Fibroblast of gingiva (primary cell): ENCODE measurements at places on chromosomes 16 and 17.
A peak's percentile ranks its signal among the peaks of the same experiment; 100 is the strongest.

DNA sequence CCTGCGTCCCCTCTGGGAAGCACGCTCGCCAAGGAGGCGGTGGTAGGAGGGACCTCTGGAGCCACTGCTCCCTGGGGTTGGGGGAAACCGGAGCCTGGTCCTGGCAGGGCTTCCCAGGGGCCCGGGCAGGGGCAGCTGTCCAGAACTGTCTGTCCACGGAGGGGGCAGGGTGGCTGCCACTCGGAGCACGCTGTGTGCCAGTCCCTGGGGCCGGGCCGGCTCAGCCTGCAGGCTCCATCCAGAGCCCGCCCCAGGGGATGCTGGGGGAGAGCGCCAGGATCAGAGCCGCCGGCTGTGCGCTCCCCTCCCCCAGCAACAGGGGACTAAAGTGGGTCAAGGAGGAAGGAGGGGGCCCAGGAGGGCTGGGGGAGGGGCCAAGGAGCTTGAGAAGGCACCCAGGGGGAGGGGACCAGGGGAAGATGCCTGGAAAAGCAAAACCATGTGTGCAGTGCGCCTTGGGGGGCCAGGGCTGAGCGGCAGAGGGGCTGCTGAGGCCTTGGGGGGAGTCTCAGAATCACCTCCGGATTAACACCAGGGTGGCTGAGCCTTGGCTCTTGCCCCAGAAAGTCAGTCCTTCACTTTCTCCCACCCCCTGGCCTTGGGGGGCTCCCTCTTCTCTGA is 21.3 kb downstream of the ZNF423 start:
- DNase-seq = no peak

DNA sequence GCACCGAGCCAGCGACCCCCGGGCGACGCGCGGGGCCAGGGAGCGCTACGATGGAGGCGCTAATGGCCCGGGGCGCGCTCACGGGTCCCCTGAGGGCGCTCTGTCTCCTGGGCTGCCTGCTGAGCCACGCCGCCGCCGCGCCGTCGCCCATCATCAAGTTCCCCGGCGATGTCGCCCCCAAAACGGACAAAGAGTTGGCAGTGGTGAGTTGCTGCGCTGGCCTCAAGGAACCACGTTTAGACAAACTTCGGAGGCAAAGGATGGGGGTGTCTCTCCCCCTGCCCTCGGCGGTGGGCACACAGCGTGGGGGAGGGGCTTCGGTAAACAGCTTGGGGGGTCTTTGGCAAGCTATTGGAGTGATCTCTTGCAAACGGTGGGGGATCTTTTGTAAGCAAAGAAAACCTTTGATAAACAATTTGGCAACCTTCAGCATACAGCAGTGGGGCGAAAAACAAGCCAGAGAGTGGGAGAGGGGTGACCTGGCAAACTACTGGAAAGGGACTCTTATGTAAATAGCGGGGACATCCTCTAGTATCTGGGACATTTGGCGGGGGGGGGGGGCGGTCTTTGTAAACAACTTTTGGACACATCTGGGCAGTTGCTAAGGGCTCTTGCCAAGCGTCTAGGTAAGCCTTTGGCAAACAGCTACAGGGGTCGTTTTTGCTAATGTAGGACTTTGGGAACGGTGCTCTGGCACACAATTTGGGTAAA is 587 bp downstream of the MMP2 start:
- DNase-seq = no peak

DNA sequence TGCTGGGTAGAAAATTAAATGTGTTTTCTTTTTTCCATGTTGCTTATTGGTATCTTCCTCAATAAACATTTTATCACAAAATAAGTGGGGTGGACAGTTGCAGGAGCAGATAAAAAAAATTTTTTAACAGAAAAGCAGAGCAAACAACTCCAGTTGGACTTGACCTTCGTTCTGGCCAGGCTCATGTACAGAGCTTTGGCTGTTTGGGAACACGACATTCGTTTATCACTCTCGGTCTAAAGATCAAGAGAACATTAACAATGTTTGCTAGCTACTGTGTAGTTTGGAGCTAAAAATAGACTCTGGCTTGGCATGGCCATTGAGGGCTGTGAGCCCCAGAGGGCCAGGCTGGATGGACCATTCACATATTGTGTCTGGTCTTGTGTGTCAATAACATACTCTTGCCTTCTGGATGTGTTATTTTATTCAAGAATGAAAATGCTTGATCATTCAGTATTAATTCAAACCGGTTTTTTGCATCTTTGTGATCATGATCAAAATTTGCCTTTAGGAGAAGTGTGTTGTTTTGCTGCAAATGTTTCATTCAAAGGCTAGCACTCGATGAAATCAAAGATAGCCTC is 56.6 kb downstream of the TMEM186 start:
- no peak for DNase-seq

DNA sequence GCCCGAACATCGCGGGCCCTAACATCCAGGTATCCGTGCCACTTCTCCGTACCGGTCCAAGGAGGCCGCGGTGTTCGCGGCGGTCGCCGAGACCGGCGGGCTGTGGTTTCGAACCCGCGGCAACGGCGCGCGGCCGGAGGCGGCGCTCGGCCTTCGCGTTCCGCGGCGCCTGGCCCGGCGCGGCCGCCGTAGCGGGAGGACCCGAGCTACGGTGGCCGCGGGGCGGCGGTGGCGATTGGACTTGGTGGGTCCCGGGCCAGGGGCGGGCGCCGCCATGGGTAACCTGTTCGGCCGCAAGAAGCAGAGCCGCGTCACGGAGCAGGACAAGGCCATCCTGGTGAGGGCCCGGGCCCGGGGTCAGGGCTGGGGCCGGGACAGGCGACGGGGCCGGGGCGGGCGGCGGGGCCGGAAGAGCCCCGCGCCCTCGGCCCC is at the start of gene CHMP6:
CHMP6 (plus strand) TSS at position 197 of the 432 bp plus-strand sequence; CDS start at position 275, 78 bp downstream.
- DNase-seq = peak; percentile 78

DNA sequence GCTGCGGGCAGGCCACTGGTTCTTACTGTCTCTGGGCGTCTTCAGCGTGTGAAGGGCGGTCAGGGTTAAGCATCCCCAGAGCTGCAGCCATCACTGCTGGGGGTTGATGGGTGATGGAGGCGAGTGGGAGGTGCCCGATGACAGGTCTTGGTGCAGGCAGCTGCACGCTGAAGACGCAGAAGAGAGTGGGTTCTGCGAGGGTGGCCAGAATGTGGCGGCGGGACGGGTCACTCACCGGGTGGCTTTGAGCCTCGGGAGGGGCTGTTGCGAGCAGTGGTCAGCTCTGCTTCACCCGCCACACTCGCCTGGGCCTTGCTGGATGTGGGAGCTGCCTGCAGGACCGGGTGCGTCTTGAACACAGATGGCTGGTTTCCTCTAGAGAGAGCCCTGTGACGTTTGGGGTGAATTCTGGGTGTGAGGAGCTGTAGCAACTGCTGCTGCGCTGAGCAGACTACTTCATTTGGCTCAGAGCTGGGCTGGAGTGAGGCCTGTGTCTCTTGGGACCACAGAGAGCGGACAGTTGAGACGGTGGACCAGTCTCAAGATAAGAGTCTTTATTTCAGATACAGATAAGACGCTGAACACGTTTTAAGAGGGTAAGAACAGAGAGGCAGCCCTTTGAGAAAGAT is 44.6 kb upstream of the ZNF750 start:
- no peak for DNase-seq

- no peak for DNase-seq
Measured at GRCh38 chr16:85326794-85327181, 214.5 kb upstream of the CIBAR2 start.

- DNase-seq = peak; percentile 93
Measured at GRCh38 chr17:21282231-21282630, 2.3 kb upstream of the MAP2K3 start.

DNA sequence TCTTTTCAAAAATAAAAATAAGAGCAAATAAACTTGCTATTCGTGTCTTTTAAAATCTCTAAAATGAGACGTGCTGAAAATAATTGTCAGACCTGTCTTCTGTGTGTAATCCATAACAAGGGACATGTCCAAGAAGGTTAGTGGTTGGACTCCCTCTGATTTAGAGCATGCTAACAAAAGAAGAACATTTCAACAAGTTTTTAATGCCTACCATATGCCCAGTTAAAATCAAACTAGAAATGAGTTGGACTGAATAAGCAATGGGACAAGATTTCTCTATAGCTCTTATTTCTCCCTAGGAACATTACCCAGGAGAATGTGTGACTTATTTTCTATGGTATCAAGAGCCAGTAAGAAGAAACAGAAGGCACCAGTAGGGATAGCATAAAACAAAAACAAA is 689.7 kb upstream of the SOX9 start:
- peak; percentile 44 for DNase-seq

- DNase-seq = peak; percentile 10
Measured at GRCh38 chr16:23155445-23156049, 6.3 kb upstream of the USP31 start.

GRCh38 chr17:56762144-56762543 is 71.6 kb downstream of the C17orf67 start:
- DNase-seq = no peak

DNA sequence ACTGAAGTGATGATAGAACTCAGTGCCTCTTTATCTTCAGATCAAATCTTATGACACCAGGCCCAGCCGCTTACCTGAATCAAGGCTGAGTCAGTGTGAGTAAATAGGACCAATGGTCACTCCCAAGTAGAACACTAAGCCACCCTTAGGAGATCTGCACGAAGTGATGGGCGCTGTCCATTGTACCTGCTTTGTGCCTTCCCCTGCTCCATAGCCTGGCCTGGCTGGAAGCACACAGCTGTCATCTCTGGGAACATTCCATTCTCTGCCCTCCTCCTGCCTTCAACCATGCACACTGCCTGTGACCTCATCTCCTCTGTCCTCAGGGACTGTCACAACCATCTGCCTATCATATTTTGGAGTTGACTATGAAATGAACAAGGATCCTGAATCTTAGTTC is 279.5 kb upstream of the ASIC2 start:
- DNase-seq = no peak

DNA sequence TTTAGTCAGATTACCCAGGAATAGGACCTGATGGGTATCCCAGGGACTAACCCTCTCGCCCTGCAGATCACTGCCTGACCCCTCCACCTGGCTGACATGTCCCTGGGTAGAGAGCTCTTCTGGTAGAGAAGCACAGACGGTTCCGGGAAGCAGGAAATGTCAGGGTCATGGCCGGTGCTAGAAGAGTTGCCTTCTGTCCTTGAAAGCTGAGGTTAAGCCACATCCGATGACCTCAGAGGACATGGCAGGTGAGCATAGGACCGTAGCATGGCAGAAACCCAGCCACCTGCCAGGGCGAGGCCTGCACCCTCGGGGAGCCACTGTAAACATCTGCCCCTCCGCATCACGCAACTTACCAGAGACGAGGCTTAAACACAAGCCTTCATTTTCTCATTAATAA is 483.7 kb downstream of the SOX9 start:
- no peak for DNase-seq

- no peak for DNase-seq
Measured at GRCh38 chr17:79844869-79845600, 5.8 kb upstream of the CBX4 start.

DNA sequence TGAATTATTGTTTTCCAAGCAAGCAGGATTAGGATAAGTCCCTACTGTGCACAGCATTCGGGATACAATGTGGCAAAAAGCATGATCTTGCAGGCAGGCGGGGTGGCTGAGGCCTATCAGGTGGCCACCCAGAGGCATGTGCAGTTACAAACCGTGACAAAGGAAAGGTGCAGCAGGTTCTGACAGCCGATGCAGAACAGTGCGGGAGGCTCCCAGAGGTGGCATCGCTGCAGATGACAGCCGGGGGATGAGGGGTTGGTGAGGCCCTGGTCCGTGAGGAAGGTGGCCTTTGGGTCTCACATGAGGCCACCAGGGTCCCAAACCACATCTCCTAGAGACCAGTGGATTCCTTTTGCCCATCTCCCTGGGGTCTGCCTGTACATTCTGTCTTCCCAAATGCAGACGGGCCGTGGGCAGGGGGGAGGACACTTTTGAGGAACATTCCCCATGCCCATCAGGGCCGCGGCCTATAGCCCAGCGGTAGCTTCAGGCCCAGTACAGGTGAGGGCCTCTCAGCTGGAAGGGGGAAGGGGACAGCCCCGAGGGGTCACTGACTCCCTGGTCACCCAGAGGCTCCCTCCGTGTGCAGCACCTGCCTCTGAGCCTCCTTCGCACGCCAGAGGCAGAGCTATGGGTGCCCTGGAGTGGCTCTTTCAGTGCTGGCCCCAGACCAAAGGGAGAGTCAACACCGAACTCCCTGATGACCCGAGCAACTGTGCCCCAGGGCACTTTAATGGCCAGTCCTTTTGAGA is 85.1 kb downstream of the SOCS1 start:
- no peak for DNase-seq

DNA sequence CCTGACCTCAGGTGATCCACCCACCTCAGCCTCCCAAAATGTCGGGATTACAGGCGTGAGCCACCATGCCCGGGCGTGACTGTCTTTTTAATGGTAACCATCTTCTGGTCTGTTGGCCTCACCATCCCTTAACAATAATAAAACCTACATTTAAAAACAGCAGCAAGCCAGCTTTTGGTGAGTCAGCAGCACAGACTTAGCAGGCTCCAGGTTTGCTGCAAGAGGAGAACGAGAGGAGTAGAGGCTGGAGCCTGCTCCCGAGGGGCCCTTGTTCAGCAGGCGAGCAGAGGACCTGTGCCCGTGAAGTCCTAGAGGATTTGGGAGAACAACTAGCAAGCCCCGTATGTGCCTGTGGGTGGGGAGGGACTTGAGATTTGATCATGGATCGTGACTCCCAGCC is 35.7 kb downstream of the MYH13 start:
- DNase-seq = no peak

GRCh38 chr17:29885031-29885640 is 44.9 kb downstream of the SSH2 start:
- no peak for DNase-seq

- peak; percentile 96 for DNase-seq
Measured at GRCh38 chr17:32349854-32350665, at the start of gene ZNF207. TSS of gene ZNF207 (plus strand) at chr17:32350157. CDS start at chr17:32350286, 129 bp downstream.

- DNase-seq = no peak
Measured at GRCh38 chr17:29449865-29450671, 59.9 kb downstream of the TAOK1 start.

GRCh38 chr16:52597772-52598483 is 51.0 kb upstream of the TOX3 start:
- DNase-seq = no peak

GRCh38 chr16:4419402-4419959 is 3.1 kb upstream of the CORO7 start:
- DNase-seq = no peak

- no peak for DNase-seq
Measured at GRCh38 chr17:37054894-37055293, 106.1 kb downstream of the AATF start.

DNA sequence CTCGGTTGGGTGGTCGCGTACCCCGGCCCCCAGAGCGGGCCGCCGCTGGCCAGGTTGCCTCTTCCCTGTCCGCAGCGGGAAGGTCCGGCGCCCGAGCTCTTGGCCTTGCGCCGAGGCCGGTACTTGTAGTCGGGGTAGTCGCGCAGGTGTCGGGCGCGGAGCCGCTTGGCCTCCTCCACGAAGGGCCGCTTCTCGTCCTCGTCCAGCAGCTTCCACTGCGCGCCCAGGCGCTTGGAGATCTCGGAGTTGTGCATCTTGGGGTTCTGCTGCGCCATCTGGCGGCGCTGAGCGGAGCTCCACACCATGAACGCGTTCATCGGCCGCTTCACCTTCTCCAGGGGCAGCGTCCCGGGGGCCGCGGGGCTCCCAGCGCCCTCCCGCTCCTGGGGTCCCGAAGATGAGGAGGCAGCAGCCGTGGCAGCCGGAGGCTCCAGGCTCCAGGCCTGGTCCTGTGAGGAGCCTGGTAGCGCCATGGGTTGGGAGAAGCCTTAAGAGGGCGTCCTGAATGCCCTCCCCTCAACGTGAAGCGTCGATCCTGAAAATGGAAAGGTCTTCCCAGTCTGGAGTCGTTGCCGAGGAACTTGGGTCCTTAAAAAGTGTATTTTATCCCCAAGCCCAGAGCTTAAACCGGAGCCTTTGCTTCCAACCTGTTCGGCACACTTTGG is 558 bp downstream of the SOX15 start:
- peak; percentile 84 for DNase-seq
